Cardiac muscle cell (in vitro differentiated cells and primary cell): ENCODE measurements at places on chromosomes 16 and 17. TPM values are rescaled to one million over a fixed set of nuclear protein-coding genes. Genes with fewer than 3 reads are reported as not detected.
A peak's percentile ranks its signal among the peaks of the same experiment; 100 is the strongest.

DNA sequence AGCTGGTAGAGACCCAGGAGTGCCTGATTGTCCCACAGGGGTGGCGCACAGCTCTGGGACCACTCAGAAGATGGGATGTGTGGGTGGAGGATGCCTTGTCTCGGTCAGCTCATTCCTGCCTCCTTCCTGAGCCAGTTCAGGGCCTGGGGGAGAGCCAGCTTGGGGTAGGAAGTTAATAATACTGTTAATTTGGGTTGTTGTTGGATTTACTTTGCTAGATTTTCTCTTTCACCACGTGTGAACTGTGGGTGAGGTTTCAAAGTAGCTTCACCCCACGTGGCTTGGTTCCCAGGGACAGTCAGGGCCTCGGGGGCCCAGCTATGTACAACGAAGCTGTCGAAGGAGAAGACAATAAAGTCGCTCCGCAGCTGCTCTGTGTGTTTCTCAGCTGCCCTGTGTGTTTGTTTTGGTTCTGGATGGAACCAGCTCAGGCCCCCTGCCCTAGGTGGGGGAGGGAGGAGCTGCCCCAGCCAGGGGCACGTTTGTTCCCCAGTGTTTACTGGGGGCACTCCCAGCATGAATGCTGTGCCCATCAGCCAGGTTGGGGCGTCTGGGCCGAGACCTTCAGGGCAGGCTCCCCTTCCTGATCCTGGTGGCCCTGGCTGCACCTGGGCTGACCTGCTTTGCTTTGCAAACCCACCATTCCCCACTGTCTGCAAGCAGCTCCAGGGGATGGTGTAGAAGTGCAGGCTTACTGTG is 2.3 kb downstream of the NUDT16L1 start:
- DNase-seq: no peak
- peaks cover 4% of the 10 kb centered on the region for H3K4me1 ChIP-seq
- H3K27me3 ChIP-seq: no peaks in the 10 kb centered on the region
- peak overlapping the region; percentile 29 for H3K27ac ChIP-seq

DNA sequence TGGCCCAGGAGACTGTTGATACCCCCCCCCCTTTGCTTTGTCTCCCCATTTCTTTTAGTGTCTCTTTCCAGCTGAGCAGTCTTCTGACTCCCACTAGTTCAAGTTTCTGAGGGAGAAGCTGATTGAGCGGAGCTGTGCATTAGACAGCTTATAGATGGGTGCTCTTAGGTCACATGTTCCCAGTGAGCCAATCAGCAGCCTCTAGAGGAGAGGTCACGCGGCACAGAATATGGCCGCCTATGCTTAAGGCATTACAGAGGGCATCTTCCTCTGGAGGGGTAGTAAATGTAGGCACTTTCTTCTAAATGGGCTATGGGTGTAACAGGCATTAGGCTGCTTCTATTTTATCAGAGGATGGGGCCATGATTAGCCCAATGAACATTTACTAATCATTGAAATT is 131.6 kb downstream of the CDH13 start:
- H3K4me3 ChIP-seq: no peak overlapping the region
- no peaks in the 10 kb centered on the region for H3K27me3 ChIP-seq
- H3K36me3 ChIP-seq: no peaks in the 10 kb centered on the region
- H3K27ac ChIP-seq: no peak overlapping the region
- H3K4me1 ChIP-seq: no peaks in the 10 kb centered on the region

DNA sequence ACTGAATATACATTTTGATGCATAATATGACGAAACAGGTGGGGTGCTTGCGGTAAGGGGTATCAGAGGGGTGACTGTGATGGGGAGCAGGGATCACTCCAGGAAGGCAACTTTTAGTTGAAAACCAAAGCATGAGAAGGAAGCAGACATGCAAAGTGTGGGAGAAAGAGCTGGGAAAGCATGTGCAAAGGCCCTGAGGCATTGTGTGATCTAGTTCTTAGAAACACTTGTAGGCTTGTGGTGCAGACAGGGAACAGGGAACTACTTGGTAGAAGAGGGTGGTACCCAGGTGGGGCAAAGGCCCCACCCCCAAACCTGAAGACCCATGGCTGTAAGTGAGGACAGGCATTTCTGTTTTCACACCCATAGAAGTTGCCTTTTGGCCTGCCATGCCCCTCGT is 459.9 kb upstream of the EEF2KMT start:
- H3K27ac ChIP-seq: no peak overlapping the region
- H3K4me1 ChIP-seq: no peaks in the 10 kb centered on the region
- DNase-seq: no peak
- no peaks in the 10 kb centered on the region for H3K27me3 ChIP-seq
- H3K4me3 ChIP-seq: no peak overlapping the region
- H3K36me3 ChIP-seq: no peaks in the 10 kb centered on the region

GRCh38 chr17:30808785-30809286 is 15.7 kb downstream of the CRLF3 start:
- H3K36me3 ChIP-seq: peaks cover 3% of the 10 kb centered on the region
- DNase-seq: no peak
- H3K27ac ChIP-seq: peak overlapping the region; percentile 32
- H3K4me1 ChIP-seq: no peaks in the 10 kb centered on the region
- H3K4me3 ChIP-seq: no peak overlapping the region

GRCh38 chr17:49316889-49317675 is 45.0 kb downstream of the ZNF652 start:
- H3K4me1 ChIP-seq: no peaks in the 10 kb centered on the region
- no peaks in the 10 kb centered on the region for H3K27me3 ChIP-seq
- peak overlapping the region; percentile 38 for H3K27ac ChIP-seq
- no peak for DNase-seq
- peaks cover 5% of the 10 kb centered on the region for H3K36me3 ChIP-seq

GRCh38 chr16:50778284-50779163 is 36.6 kb downstream of the CYLD start:
- no peak for DNase-seq
- H3K27ac ChIP-seq: no peak overlapping the region
- H3K4me1 ChIP-seq: no peaks in the 10 kb centered on the region
- no peaks in the 10 kb centered on the region for H3K36me3 ChIP-seq
- H3K27me3 ChIP-seq: no peaks in the 10 kb centered on the region
- H3K4me3 ChIP-seq: no peak overlapping the region

DNA sequence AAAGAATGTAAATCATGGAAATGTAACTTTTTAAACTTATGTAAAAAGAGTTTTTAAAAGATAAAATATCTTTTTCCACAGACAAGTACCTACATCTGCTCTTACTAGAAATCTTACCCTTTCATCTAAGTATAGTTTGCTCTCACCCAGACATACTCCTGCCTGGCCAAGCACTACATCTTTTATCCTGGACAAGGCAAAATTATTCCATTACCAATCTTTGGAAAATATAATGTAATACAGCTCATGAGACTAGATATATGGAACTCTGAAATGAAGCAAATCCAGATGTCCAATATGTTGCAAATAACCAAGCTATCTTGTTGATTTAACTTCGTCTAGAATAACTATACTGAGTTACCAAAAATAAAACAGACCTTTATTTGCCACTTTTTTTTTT is 50.0 kb downstream of the VMP1 start:
- no peak for DNase-seq
- peaks cover 3% of the 10 kb centered on the region for H3K36me3 ChIP-seq
- H3K4me3 ChIP-seq: no peak overlapping the region
- no peaks in the 10 kb centered on the region for H3K27me3 ChIP-seq

- no peak overlapping the region for H3K4me3 ChIP-seq
- H3K27ac ChIP-seq: no peak overlapping the region
- peaks cover 30% of the 10 kb centered on the region for H3K36me3 ChIP-seq
These were observed 36.0 kb downstream of the ATP6V0A1 start for GRCh38 chr17:42494673-42495072.

GRCh38 chr16:23857881-23858269 is 22.1 kb downstream of the PRKCB start:
- no peaks in the 10 kb centered on the region for H3K36me3 ChIP-seq
- H3K27ac ChIP-seq: no peak overlapping the region
- H3K4me3 ChIP-seq: no peak overlapping the region
- no peaks in the 10 kb centered on the region for H3K27me3 ChIP-seq
- no peak for DNase-seq

GRCh38 chr17:70307430-70308225 is 138.3 kb downstream of the KCNJ2 start:
- H3K36me3 ChIP-seq: no peaks in the 10 kb centered on the region
- no peaks in the 10 kb centered on the region for H3K27me3 ChIP-seq
- H3K27ac ChIP-seq: no peak overlapping the region
- DNase-seq: no peak
- no peak overlapping the region for H3K4me3 ChIP-seq

DNA sequence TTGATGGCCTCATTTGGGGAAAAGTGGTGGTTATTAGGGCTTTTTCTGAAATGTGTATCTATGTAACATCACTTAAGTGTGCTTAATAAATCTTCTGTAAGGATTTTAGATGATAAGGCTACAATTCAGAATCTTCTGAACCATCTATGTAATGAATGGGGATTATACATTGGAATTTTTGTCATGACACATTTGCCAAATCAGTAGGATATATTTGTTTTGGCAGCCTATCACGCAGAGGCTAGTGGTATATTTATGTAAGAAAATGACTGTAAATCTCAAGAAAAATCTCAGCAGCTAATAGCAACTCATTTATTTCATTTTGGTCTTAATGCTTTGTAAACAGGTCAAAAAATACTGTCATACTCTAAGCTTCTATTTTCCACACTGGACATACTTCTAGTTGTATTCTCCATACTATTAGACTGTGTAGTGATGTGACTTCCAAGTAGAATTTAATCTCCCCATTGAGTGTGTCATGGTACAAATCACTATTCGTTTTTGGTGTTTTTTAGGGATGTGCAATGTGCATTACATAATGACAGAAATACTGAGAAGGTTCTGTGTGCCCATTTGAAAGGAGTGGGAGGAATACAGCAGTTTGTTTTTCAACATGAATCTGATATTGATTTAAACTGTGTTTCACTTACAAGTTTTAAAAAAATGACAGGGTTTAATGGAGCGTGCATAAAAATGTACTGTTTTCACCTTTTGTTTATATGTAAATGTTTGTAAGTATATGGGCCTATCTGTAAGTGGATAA is 29.2 kb downstream of the CLUH start:
- no peaks in the 10 kb centered on the region for H3K27me3 ChIP-seq
- H3K36me3 ChIP-seq: peaks cover 50% of the 10 kb centered on the region
- no peak overlapping the region for H3K4me3 ChIP-seq
- peak overlapping the region; percentile 9 for H3K27ac ChIP-seq
- no peak for DNase-seq

- H3K4me1 ChIP-seq: no peaks in the 10 kb centered on the region
- no peaks in the 10 kb centered on the region for H3K27me3 ChIP-seq
- no peak overlapping the region for H3K4me3 ChIP-seq
- no peaks in the 10 kb centered on the region for H3K36me3 ChIP-seq
- no peak overlapping the region for H3K27ac ChIP-seq
These were observed 162.3 kb downstream of the KATNIP start for GRCh38 chr16:27712251-27712711.

DNA sequence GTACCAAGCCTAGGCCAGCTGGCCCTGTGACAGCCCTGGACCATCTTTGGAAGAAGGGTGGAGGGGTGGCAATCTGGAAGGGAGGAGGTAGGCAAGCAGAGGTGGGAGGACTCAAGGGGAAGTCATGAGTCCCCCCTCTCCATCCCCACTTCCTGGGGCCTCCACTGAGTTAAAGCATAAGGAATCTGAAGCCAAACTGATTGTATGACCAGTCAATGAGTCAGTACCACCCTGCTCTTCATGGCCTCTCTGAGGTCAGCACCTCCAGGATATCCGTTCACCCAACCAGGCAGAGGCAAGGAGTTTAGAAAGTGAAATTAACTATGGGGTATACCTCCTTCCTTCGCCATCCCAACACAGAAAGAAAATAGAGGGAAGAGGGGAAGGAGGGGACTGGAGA is 272.7 kb downstream of the SOX9 start:
- no peaks in the 10 kb centered on the region for H3K4me1 ChIP-seq
- no peak overlapping the region for H3K4me3 ChIP-seq
- peaks cover 3% of the 10 kb centered on the region for H3K27me3 ChIP-seq
- H3K27ac ChIP-seq: no peak overlapping the region
- no peaks in the 10 kb centered on the region for H3K36me3 ChIP-seq

GRCh38 chr16:64092271-64092670 is 1029.6 kb downstream of the CDH11 start:
- H3K27me3 ChIP-seq: no peaks in the 10 kb centered on the region
- H3K36me3 ChIP-seq: no peaks in the 10 kb centered on the region
- no peak overlapping the region for H3K27ac ChIP-seq
- H3K4me3 ChIP-seq: no peak overlapping the region
- peaks cover 5% of the 10 kb centered on the region for H3K4me1 ChIP-seq

DNA sequence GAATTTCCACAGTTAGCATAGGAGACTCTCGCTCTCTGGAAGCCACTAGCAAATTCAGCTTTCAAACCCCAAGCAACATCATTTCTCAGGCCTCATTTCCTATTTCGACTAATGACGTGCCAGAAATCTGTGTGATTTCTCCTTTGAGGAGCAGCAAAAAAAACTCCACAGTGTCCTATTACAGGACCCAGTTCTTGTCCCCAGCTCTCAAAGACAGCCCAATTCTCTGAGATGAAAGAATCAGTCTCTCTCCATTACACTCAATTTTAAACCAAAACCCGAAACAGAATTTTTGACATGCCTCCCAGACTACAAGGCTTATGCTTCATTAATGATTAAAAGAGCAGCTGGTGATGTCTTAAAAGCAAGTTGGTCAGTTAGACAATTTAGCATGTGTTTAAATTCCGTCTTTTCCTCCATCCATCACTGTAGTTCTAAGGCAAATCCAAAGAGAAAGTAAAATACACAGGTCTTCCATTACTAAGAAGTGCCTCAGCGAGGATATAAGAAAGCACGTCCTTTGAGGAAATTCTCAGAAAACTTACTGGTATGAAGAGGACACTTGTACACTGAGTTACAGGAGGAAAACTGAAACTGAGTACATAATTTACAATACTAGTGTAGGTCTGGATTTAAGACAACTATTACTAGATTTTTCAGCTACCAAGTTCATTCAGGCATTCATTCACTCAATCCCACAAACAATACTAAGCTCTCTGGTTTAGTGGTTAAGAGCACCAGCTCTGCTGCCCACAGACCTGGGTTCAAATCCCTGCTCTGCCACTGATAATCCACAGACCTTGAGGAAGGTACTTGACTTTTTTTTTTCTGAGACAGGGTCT is 12.5 kb downstream of the TOM1L2 start:
- DNase-seq: peak; percentile 25
- H3K4me3 ChIP-seq: no peak overlapping the region
- no peaks in the 10 kb centered on the region for H3K36me3 ChIP-seq
- H3K27ac ChIP-seq: no peak overlapping the region

DNA sequence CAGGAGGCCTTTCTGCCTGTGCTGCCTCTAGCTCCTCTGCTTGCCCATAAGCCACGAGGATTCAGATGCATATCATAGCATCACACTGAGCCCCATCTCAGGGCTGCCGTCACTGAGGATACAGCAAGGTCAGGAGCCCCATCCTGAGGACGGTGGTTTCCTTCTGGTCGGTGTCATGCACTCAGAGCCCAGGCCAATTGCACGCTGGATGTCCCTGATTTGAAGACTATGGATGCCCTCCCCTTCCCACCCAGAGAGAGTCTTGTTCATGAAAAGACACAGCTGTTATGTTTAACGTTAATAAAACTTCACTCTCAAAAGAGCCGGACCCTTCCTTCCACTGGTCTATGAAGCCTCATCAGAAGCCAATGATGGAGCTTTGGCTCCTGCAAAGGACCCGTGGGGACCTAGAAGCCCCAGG is 19.9 kb downstream of the COTL1 start:
- no peak for DNase-seq
- H3K4me3 ChIP-seq: no peak overlapping the region
- H3K27me3 ChIP-seq: no peaks in the 10 kb centered on the region

NETO2 gene
- total RNA-seq: 12.7 and 17.6 TPM in 2 replicates

HAP1 gene
- 0.98 and 1.8 TPM in 2 replicates for total RNA-seq

COX6A2 gene
- total RNA-seq: 40.7 and 69.7 TPM in 2 replicates

STX4 gene
- 25.3 and 26.7 TPM in 2 replicates for total RNA-seq

KRT20 gene
- not detected in 2 replicates for total RNA-seq

CES3 gene
- 6.2 and 12.8 TPM in 2 replicates for total RNA-seq

SLC6A4 gene
- 0.36 and 0.85 TPM in 2 replicates for total RNA-seq

CA5A gene
- total RNA-seq: not detected in 2 replicates

ATP2A1 gene
- total RNA-seq: 2.6 and 2.7 TPM in 2 replicates

EMP2 gene
- 40.9 and 47.5 TPM in 2 replicates for total RNA-seq

SYNGR3 gene
- 27.2 and 28.5 TPM in 2 replicates for total RNA-seq

CIAO2B gene
- total RNA-seq: 151 and 184 TPM in 2 replicates

RHOT2 gene
- total RNA-seq: 251 and 305 TPM in 2 replicates
